ENCODE measurements at places on chromosomes 11 and 22.

GRCh38 chr11:131279654-131280384 is 90.6 kb upstream of the NTM start:
- no peak for DNase-seq

GRCh38 chr22:35752006-35752862 is 34.6 kb downstream of the APOL5 start:
- no peak for DNase-seq

- no peak for DNase-seq
Observed at GRCh38 chr22:41288245-41288946, 2.4 kb upstream of the RANGAP1 start.

DNA sequence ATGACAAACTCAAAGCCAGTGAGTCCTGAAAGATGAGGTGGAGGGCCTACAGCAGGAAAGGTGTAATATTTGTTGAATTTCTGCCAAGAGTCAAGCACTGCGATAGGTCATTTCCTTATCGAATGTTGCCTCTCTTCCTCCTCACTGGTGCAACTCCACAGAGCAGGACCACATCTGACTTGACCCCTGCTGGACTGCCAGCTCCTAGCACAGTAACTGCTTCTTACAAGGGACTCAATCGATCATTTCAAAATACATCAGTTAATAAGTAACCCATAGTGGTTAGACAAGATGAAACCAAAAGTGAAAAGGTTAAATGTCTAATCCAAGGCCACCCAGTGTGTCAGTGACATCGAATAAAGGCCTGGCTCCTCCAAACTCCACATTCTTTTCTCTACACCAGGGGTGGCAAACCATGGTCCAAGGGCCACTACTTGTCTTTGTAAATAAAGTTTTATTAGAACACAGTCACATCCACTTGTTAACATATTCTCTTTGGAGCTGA is 98.5 kb upstream of the CSNK2A3 start:
- peak; percentile 71 for DNase-seq

- DNase-seq: no peak
Observed at GRCh38 chr11:66719111-66719872, 9.7 kb downstream of the SPTBN2 start.

DNA sequence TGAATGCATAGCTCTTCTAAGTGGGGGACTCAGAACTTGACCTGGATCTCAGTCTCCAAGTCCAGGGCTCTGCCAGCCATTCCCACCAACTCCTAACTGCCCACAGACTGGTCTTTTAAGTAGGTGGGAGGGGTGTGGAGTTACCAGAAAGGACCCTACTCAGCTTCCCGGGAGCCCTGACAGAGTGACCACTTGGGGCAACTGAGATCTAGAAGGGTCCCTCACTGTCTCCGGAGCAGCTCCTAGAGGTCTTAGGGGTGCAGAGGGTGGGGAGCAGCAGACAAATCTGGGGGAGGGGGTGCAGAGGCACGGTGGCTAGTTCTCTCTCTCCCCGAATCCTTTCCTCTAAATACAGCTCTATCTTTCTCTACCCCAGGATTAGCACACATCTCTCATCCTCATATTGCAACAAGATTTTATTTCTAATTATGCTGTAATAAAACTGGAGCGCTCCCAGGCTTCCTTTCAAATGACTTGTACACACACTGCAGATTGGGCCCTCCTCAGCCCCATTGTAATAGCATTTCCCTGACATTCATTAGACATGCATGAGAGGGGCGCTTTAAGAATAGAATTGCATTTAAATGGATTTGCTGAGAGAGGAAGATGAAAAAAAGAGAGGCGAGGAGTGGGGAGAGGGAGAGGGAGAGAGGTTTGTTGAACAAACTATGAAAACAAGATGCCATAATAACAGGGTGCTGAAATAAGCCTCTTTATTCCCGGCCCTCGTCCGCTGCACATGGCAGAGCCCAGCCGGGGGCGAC is 219.0 kb downstream of the CEP164 start:
- no peak for DNase-seq

DNA sequence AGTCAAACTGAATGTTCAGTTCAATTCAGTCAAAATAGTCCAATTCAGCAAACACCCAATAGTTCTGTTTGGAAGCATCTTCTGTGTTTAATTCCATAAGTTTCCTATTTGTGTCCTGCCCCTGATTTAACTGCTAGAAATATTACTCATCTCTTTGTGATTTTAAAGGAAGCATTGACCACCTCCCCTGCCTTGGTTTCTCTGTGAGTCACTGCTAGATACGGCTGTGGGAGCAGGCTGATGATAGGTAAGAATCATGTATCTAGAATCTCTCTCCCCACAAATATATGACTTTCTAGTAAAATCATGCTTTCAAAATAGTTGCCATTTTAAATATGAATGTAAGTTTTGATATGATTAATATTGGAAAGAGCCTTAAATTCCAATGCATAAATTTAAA is 888.5 kb downstream of the NTM start:
- DNase-seq: no peak

GRCh38 chr11:76207642-76208401 is 1.5 kb upstream of the WNT11 start:
- peak; percentile 91 for DNase-seq

Data from GM10248 (cell line).